Vagina (tissue), 2 donors: ENCODE measurements at places on chromosomes 2 and 18. TPM values are rescaled to one million over a fixed set of nuclear protein-coding genes. Genes with fewer than 3 reads are reported as not detected.

GRCh38 chr2:117960231-117960630 lies 53.6 kb downstream of the CCDC93 start:
- DNase-seq = no peak

GRCh38 chr18:13999231-13999630 lies 83.9 kb upstream of the MC2R start:
- DNase-seq = no peak

Gene CHRND
- not detected for total RNA-seq

- DNase-seq = no peak
Measured at GRCh38 chr2:163341426-163341825, 394.4 kb downstream of the FIGN start.

DNA sequence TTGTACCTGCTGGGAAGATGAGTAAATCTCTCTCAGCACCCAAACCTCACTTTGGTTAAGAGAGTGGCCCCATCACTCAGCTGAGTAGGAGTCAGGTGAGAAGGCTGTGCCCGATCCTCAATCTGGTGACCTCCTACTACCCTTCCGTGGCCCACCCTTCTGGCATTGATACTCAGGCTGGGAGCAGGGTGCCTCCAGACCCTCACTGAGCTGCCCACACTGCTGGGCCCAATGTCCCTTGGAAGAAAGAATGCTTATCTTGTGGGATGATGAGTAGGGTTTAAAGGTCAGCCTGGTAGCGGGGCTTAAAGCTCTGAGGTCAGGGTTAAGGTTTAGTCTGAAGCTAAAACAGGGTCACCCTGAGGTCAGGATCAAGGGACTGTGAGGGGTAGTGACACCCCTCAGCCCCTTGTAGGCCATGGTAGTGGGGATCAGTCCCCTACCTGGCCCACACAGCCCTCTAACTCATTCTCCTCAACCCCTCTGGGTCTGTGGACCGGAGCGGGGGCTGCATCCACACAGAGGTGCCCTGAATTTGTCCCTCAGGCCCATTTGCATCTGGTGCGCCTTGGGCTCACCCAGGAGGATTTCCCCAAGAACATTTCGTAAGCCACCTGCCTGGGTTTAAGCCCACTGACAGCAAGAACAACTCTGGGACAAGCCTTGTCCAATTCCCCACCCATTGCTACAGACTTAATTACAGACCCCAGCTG lies 123.8 kb downstream of the CYP26B1 start:
- peak; percentile 65 for DNase-seq

- no peak for DNase-seq
Measured at GRCh38 chr2:235779444-235779896, 285.6 kb downstream of the AGAP1 start.
